ENCODE measurements at places on chromosomes 13 and 19. TPM values are rescaled to one million over a fixed set of nuclear protein-coding genes. Genes with fewer than 3 reads are reported as not detected.

The PPM1N gene
- total RNA-seq, result not detected

The VSIG10L gene
- 6.5 TPM for total RNA-seq

The THAP8 gene
- 5.8 TPM for total RNA-seq

The OR7A5 gene
- total RNA-seq, result not detected

The SMIM17 gene
- not detected for total RNA-seq

The GRK1 gene
- not detected for total RNA-seq

The KLC3 gene
- not detected for total RNA-seq

The CELF5 gene
- total RNA-seq, result not detected

The ANKLE1 gene
- 0.18 TPM for total RNA-seq

The NKG7 gene
- total RNA-seq, result 1.8 TPM

GRCh38 chr13:110716247-110716515 is 2.7 kb downstream of the ING1 start:
- peaks cover 22% of the 10 kb centered on the region for H3K36me3 ChIP-seq
- H3K27me3 ChIP-seq, result no peaks in the 10 kb centered on the region
- DNase-seq, result no peak
- peaks cover 23% of the 10 kb centered on the region for H3K4me1 ChIP-seq
- H3K4me3 ChIP-seq, result peak overlapping the region; percentile 74
- H3K27ac ChIP-seq, result peak overlapping the region; percentile 77

GRCh38 chr19:31257025-31257424 is 92.2 kb downstream of the TSHZ3 start:
- no peaks in the 10 kb centered on the region for H3K27me3 ChIP-seq
- no peak for DNase-seq
- no peak overlapping the region for H3K27ac ChIP-seq
- no peaks in the 10 kb centered on the region for H3K4me1 ChIP-seq

DNA sequence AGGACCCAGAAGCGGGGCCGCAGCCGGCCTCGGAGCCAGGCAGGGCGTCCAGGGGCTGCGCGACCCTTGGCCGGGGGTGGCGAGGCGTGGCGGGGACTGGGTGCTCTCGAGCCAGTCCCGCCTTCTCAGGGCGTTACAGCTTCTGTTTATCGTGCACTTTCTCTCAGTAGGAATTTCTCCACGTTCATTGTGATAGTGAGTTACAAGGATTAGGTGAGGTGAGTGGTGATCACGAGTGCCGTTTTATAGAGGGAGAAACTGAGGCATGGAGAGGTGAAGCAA is 600 bp downstream of the AP1M1 start:
- peaks cover 19% of the 10 kb centered on the region for H3K4me1 ChIP-seq
- DNase-seq, result peak; percentile 77
- H3K27ac ChIP-seq, result peak overlapping the region; percentile 81
- peak overlapping the region; percentile 91 for H3K4me3 ChIP-seq

DNA sequence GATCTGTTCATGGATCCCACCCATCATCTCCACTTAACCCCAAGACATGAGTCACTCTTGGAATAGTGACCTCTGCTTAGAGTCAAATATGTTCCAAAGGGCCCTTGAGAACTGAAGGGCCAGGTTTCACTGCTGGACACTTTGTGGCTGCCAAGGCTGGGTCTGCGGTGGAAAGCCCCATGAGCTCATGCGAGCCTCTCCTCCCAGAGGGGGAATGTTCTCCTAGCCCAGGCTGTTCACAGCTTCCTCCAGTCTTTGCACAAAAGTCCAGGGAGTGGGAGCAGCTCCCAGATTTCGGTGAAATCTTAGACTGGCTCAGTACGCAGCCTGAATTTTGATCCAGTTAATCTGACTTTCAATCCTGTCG is 732 bp upstream of the DCLK1 start:
- no peaks in the 10 kb centered on the region for H3K36me3 ChIP-seq
- H3K27me3 ChIP-seq, result no peaks in the 10 kb centered on the region
- H3K4me3 ChIP-seq, result peak overlapping the region; percentile 48
- H3K4me1 ChIP-seq, result no peaks in the 10 kb centered on the region
- DNase-seq, result no peak

GRCh38 chr19:39212375-39212742 is 8.3 kb upstream of the SYCN start:
- no peak overlapping the region for H3K27ac ChIP-seq
- no peaks in the 10 kb centered on the region for H3K36me3 ChIP-seq
- no peaks in the 10 kb centered on the region for H3K4me1 ChIP-seq
- H3K4me3 ChIP-seq, result no peak overlapping the region
- DNase-seq, result peak; percentile 51

GRCh38 chr19:28322945-28323344 is 890.0 kb downstream of the UQCRFS1 start:
- H3K27ac ChIP-seq, result no peak overlapping the region
- no peaks in the 10 kb centered on the region for H3K27me3 ChIP-seq
- no peak for DNase-seq
- H3K4me3 ChIP-seq, result no peak overlapping the region

DNA sequence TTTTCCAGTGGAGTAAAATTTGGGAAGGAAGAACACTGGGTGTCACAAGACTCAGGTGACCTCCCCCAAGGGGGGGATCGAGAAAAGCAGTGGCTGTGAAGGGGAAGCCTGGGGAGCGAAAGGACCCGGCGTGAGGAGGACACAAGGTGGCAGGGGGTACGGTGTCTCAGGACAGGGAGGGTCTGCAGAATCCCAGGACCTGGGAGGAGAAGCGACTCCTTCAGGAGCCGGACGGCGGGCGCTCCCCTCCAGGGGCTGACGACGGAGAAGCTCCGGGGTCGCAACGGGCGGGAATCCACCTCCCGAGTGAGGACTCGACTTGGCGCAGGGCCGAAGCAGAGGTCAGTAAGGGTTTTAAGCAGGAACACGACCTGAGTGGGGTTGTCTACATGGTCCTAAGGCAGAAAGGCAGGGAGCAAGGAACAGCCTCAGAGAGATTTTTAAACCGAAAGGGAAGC is 529 bp downstream of the ZNF836 start:
- H3K4me1 ChIP-seq, result no peaks in the 10 kb centered on the region
- H3K36me3 ChIP-seq, result no peaks in the 10 kb centered on the region
- DNase-seq, result no peak
- H3K27ac ChIP-seq, result peak overlapping the region; percentile 86
- peak overlapping the region; percentile 71 for H3K4me3 ChIP-seq

GRCh38 chr19:29260477-29261317 is 47.7 kb upstream of the UQCRFS1 start:
- no peaks in the 10 kb centered on the region for H3K36me3 ChIP-seq
- no peak for DNase-seq
- no peaks in the 10 kb centered on the region for H3K4me1 ChIP-seq
- no peaks in the 10 kb centered on the region for H3K27me3 ChIP-seq
- no peak overlapping the region for H3K27ac ChIP-seq

DNA sequence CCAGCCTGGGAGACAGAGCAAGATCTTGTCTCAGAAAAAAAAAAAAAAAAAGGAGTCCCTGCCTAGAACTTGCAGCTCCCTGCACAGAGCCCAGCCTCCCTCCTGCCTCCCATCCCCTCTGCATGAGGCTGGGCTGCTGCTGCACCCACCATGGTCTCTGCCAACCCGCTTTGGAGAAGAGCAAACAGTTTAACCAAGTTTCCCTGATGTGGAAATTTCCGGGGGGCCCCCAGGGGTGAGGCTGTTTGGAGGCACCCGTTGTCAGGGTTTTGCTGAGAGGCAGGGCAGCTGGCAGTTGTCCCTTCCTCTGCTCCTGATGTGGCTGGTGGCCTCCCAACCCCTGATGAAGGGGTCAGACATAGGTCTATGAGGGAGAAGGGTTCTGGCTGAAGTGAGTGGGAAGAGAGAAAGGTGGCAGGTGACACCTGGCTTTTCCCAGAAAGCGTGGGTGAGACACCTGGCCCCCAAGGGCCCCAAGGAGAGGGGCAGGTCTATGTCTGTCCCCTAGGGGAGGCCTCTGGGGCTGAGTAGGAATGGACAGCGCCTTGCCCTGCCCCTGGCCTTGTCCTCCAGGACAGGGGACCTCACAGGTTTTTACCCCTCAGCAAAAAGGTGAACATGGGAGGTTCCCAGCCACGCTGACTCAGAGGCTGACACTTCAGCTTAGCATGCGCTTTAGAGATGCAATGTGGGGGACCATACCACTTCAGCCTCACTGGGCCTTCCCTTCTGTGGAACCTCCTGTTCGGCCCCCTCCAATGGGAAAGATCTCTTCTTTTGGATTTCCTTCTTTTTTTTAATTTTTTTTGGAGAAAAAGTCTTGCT is 5.5 kb downstream of the LRP3 start:
- no peak overlapping the region for H3K4me3 ChIP-seq
- no peaks in the 10 kb centered on the region for H3K36me3 ChIP-seq
- no peaks in the 10 kb centered on the region for H3K27me3 ChIP-seq
- H3K4me1 ChIP-seq, result no peaks in the 10 kb centered on the region

- no peak overlapping the region for H3K4me3 ChIP-seq
- no peak for DNase-seq
- H3K4me1 ChIP-seq, result no peaks in the 10 kb centered on the region
- H3K36me3 ChIP-seq, result no peaks in the 10 kb centered on the region
- no peaks in the 10 kb centered on the region for H3K27me3 ChIP-seq
- no peak overlapping the region for H3K27ac ChIP-seq
Observed at GRCh38 chr13:43773602-43774001, 13.2 kb downstream of the ENOX1 start.

DNA sequence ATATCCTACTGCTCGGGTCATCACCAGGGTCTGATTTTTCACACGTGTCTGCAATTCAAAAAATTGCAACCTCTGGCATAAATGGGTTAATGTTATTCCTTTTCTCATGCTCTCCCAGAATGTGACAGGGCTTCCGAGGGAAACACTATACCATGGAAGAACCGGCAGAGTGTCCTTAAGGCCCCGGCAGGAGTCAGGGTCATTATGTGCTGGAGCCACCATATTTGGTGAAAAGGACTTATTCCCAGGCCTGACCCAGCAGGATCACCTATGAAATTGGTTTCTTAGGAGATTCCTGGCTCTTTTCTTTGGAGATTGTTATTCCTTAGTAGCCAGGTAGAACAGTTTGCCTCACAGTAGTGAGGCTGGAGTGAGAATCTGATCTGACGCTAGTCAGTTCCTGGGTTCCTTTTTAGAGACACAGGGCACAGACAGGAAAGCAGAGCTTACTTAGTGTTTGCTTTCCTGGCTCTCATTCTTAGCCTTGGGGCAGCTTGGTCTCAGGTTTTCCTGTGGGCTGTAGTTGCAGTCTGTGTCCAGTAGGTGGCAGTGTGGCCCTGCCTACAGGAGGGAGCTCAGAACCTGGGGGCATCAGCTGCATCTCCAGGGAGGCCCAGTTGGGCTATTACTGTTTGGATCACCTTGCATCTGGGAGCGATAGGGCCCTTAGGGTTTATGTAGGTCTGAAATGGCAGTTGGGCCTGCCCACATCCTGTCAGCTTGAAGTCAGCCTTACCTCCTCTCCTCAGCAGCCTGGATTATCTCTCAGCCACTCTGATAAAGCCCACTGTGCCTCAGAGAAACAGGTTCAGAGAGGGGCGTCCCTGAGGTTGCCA is 12.4 kb downstream of the SNRNP70 start:
- no peak overlapping the region for H3K27ac ChIP-seq
- H3K27me3 ChIP-seq, result no peaks in the 10 kb centered on the region
- no peaks in the 10 kb centered on the region for H3K36me3 ChIP-seq
- DNase-seq, result peak; percentile 76

- H3K27me3 ChIP-seq, result no peaks in the 10 kb centered on the region
- no peaks in the 10 kb centered on the region for H3K36me3 ChIP-seq
- peak overlapping the region; percentile 82 for H3K27ac ChIP-seq
- H3K4me3 ChIP-seq, result no peak overlapping the region
- H3K4me1 ChIP-seq, result no peaks in the 10 kb centered on the region
Observed at GRCh38 chr19:4977299-4978174, 8.6 kb downstream of the KDM4B start.

GRCh38 chr13:89269737-89270136 is 1598.6 kb downstream of the SLITRK5 start:
- DNase-seq, result no peak
- H3K4me3 ChIP-seq, result no peak overlapping the region
- H3K27me3 ChIP-seq, result no peaks in the 10 kb centered on the region
- no peaks in the 10 kb centered on the region for H3K36me3 ChIP-seq
- no peaks in the 10 kb centered on the region for H3K4me1 ChIP-seq

DNA sequence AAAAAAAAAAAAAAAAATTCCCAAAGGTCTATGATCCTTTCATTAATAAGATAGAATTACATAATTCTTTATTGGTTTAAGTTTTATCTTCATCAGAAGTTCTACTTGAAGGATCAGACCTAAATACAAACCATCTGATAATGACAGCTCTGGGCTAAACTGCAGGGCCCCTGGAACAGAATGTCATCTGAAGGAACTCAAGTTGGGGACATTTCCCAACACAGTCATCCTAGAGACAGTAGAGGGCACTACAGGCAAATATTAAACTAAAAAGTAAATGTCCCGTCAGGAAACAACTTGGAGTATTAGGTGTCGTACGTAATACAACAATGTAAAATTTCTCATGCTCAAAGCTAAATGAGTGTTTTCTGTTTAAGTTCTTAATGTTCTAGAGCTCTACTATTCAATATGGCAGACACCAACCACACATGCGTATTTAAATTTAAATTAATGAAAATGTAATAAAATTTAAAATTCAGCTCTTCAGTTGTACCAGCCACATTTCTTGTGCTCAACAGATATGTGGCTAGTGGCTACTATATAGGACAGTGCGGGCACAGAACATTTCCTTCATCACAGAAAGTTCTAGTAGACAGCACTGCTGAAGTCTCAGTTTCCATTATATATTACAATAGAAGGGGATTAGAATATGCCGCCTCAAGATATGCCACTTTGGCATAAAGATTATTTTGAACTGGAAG is 21.8 kb upstream of the NAXD start:
- H3K27ac ChIP-seq, result no peak overlapping the region
- no peak overlapping the region for H3K4me3 ChIP-seq
- no peaks in the 10 kb centered on the region for H3K4me1 ChIP-seq
- no peaks in the 10 kb centered on the region for H3K27me3 ChIP-seq

- H3K36me3 ChIP-seq, result no peaks in the 10 kb centered on the region
- no peak overlapping the region for H3K4me3 ChIP-seq
- no peak for DNase-seq
- no peaks in the 10 kb centered on the region for H3K27me3 ChIP-seq
- H3K4me1 ChIP-seq, result peaks cover 6% of the 10 kb centered on the region
- H3K27ac ChIP-seq, result no peak overlapping the region
Observed at GRCh38 chr13:51797664-51798488, 6.1 kb downstream of the DHRS12 start.

DNA sequence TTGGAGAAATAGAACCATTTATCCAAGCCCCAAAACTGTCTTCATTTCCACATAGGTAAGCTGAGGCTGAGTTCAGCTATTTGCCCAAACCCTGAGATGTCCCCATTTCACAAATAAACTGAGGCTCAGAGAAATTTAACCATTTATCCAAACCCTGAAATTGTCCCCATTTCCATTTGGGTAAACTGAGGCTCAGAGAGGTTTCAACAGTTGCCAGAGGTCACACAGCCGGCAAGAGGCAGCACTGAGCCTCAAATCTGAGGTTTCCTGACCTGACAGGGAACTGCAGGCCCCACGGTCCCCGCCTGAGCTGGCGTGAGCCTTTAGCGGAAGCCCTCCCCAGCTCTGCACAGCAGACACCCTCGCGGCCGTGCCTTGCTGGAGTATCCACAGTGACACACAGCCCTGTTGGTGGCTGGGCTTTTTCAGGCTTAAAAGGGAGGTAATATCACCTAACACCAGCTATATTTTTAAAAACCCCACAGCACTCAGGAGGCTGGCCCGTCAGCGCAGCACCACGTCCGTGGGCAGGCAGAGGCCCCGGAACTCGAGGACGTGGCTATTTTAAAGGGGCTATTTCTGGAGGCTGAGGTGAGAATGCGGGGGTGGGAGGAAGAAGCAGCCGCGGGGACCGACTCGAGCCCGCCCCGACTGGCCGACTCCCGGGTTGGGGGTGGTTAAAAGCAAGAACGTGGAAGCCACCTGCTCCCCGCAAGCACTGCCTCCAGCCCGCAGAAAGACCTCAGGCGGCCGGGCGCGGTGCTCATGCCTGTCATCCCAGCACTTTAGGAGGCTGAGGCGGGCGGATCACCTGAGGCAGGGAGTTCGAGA is 18.5 kb downstream of the PTPRS start:
- H3K27me3 ChIP-seq, result no peaks in the 10 kb centered on the region
- H3K4me3 ChIP-seq, result no peak overlapping the region
- H3K4me1 ChIP-seq, result no peaks in the 10 kb centered on the region
- DNase-seq, result peak; percentile 65
- peak overlapping the region; percentile 42 for H3K27ac ChIP-seq
